ENCODE measurements at places on chromosomes 16 and 17.
A peak's percentile ranks its signal among the peaks of the same experiment; 100 is the strongest.

DNA sequence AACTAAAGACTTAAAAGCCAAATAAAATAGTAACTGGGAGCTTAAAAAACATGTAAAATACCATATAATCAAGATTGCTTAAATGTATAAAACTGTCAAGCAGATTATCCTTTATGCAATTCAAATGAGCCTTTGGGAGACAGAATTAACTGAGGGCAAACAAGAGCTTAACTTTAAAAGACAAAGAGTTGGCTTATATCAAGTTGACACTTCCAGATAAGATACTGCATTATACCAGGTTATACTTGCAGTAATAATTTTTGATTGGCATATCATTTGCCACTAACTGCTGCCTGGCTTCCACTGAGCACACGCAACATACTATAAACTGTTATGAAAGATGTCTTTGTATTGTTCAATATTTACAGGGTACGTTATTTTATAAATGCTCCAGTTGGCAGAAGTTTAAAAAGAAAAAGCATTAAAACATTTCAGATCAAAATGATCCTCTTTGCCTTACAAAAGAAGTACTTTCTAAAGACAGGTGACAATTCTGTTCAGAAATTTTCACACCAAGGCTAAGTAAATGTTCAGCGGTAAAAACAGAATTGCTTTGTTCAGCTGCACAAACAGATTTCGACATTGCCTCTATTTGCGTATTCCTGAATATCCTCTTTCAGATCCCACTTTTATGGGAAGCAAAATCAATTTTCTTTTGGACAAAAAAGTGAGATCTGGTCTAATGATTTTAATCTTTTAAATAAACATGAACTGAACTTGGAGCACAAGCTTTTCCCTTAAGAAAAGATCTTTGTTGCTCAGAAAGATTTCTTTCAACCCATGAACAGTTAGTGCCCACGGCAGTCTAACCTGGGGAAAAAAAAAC is 50.7 kb downstream of the TOX3 start:
- DNase-seq = no peak

GRCh38 chr17:72571813-72572396 is 451.1 kb downstream of the SOX9 start:
- no peak for DNase-seq

- DNase-seq = no peak
Measured at GRCh38 chr16:12518241-12519175, 285.2 kb downstream of the CPPED1 start.

GRCh38 chr17:50883850-50884438 is 17.8 kb upstream of the TOB1 start:
- no peak for DNase-seq

DNA sequence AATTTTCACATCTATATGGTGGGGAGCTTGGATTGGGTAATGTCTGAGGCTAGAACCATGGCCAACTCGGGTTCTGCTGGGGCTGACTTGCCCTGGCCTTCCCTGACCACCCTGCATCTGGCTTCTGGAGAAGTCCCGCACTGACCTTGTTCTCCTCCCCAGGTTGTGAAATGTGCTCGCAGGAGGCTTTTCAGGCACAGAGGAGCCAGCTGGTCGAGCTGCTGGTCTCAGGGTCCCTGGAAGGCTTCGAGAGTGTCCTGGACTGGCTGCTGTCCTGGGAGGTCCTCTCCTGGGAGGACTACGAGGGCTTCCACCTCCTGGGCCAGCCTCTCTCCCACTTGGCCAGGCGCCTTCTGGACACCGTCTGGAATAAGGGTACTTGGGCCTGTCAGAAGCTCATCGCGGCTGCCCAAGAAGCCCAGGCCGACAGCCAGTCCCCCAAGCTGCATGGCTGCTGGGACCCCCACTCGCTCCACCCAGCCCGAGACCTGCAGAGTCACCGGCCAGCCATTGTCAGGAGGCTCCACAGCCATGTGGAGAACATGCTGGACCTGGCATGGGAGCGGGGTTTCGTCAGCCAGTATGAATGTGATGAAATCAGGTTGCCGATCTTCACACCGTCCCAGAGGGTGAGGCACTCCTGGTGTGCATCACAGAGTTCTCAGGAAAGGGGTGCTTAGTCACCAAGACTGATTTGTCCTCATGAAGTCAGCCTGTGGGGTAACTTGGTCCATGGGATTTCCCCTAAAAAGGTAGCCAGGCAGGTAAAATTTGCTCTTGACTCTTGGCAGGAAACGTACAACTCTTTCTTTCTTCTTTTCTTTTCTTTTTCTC is 6.1 kb downstream of the NOD2 start:
- DNase-seq = peak; percentile 43

DNA sequence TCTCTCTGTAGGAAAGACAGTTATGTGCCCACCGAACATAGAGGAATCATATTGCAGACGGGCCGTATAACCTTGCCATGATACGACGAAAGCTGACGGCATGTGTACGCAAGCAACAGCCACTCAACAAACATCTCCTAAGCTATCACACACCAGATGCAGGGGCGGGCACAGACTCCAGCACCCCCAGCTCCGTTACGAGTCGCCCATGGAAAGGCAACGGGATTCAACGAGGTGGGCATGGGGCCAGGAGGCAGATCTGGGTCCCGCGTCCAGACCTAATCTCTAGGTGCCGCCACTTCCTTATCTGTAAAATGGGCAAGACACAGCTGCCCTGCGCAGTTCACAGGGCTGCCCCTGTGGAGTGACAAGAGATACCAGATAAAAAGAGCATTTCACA is 35.6 kb downstream of the ABR start:
- no peak for DNase-seq

- no peak for DNase-seq
Measured at GRCh38 chr17:41602524-41602923, 10.0 kb downstream of the KRT16 start.

- DNase-seq = peak; percentile 10
Measured at GRCh38 chr17:17305281-17305801, 2.2 kb downstream of the NT5M start.

DNA sequence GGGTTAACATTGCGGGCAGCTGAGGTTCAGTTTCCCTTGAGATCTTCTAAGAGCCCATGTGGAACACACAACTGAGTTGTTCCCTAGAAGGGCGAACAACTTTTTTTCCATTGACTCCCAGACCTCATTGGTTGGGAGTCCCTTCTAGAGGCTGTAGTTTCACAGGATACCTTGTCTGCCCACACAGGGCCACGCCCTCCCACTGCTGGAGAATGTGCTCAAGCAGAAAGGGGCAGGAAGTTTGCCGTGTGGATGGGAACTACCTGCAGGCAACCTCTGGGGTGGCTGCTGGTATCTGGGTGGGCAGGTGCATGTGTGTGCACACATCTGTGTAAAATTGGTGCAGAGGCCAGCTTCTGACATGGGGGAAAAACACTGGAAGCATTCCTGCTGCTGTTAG is 178.8 kb upstream of the PSMD7 start:
- DNase-seq = no peak

DNA sequence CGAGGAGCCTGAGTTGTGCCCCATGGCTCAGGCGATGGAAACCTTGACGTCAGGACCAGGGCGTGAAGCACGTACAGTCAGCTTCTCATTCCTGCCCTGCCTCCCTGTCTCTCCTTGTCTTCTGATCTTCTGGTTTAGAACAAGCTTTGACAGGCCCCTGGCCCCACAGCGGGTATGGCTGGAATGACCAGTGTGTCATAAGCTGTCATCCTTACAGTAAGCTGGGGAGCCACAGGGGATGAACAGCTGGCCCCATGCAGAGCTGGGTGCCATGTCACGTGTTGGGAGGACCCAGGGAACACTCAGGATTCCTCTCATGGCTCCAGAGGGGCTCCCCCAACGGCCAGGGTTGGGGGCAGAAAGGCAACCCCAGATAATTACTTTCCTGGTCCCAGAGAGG is 157.6 kb upstream of the PLCG2 start:
- no peak for DNase-seq

DNA sequence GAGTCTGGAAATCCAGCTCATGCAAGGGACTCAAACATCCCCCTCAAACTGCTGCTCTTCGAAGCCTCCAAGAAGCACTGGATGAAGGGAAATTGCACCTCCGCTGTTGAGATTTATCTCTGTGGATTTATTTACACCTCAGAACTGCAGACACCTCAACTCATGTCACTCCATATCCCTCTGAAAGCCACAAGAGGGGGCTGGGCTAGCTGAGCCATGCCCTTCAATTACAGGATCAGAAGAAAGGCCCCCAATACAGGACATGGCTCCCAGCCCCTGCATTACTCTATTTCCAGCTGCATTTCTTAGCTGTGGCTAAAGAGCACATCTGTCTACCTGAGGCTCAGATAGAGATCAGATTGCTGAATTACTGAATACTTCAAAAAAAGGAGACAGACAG is 103.1 kb upstream of the DYNLRB2 start:
- DNase-seq = no peak

- peak; percentile 95 for DNase-seq
Measured at GRCh38 chr17:1787301-1787902, 25.5 kb downstream of the SERPINF1 start.

GRCh38 chr17:27384726-27385125 is 71.5 kb upstream of the KSR1 start:
- no peak for DNase-seq

GRCh38 chr17:36939802-36940312 is 2.6 kb downstream of the LHX1 start:
- DNase-seq = no peak

DNA sequence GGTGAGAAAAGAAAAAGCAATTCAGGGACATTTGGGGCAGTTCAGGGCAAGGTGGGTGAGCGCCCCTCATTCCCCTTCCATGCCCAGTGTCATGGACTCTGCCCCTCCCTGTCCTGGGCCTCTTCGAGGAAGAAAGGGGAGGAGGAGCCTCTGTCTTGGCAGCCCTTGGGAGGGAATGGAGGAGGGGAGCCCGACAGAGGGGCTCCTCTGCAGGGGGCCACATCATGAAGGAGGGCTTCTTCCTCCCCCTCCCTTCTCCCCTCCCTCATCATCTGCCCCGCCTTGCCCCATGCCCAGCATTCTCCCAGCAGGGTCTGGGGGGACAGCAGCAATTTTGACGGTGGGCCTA is 33.2 kb upstream of the TAC4 start:
- no peak for DNase-seq

- DNase-seq = peak; percentile 84
Measured at GRCh38 chr17:33049781-33050414, 58.3 kb downstream of the SPACA3 start.

Measured in AG20443 (cell line).